ENCODE measurements at places on chromosomes 3 and 15.

- no peak for DNase-seq
These were observed 1.1 kb downstream of the TM4SF4 start for GRCh38 chr3:149475451-149476060.

GRCh38 chr3:107251819-107252218 lies 125.4 kb upstream of the CCDC54 start:
- no peak for DNase-seq

DNA sequence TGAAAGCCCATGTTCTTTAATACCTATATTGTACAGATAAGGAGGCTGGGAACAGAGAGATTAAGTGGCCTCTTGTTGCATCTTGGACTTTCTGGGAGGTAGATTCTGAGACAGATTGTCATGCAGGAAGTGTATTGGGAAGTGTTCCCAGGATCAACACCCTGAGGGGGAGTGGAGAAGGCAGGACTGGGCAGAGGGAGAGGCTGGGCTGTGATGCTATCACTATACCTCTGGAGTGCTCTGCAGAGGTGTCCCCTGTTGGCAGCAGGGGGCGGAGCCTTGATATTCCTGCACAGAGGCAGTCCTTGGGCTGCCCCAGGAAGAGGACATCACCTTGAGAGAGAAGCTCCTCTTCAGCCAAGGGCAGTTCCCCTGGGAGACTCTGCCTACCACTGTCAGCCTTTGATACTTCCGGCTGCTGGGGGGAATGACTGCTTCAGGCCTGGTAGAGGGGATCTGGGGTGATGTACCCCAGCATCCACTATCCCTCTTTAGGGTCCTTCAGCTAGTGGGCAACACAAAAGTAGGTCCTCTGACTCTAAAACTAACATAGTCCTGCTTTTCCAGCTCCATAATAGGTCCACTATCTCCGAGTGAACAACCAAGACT lies 97.4 kb upstream of the RNU6-1 start:
- DNase-seq, result no peak

DNA sequence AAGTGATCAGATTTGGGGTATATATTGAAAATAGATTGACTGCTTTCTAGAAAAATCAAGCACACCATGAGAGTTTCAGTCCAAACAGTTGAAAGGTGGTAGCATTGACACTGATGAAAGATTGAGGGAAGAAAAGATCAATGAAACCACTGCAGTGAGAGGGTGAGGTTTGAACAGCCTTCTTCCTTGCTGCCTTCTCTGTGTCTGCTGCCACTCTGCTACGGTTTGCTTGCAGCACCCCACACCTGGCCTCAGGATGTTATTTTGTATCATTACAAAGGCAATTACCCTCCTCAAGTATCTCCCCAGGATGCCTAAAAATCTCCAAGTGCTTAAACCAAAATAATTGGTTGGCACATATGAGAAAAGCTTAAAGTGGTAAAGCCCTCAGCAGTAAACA lies 683.6 kb upstream of the ARPP21 start:
- no peak for DNase-seq

DNA sequence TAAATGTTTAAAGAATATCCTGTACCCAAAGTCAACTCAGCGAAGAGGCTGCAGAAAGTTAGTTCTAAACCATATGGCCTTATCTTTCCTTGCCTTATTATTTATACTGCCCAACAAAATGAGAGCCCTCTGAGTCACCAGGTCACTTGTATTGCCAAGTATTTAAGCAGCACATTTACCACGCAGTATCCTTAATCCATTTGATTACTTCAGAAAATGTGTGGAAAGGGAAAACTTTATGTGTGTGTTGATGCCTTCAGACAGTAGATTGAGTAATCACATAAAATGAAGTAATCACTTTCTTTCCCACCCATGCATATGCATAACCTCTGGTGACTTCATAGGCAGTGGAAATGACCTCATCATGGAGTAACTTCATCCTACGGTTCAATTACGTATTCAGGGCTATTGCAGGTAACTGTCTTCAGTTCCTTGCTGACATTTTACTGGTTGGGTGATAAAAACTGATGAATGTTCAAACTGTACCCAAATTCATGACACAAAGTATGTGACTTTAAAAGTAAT lies 7.5 kb upstream of the CADPS start:
- no peak for DNase-seq

DNA sequence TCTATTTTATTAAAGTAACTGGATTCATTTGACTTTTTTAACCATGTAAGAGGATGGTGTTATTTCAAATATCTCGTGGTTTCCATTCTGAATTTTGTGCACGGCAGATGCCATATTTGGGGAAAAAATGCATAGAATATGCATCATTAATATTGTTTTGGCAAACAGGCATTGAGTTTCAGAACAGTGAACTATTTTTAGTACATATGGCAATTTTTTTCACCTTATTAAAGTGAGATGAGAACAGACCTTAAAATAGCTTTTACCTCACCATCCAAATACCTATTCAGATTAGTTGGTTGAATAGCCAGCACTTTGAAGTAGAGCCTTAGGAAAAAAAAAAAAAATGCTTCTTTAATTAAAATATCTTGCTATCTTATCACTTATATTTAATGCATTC lies 117.3 kb upstream of the FLNB start:
- DNase-seq, result no peak

DNA sequence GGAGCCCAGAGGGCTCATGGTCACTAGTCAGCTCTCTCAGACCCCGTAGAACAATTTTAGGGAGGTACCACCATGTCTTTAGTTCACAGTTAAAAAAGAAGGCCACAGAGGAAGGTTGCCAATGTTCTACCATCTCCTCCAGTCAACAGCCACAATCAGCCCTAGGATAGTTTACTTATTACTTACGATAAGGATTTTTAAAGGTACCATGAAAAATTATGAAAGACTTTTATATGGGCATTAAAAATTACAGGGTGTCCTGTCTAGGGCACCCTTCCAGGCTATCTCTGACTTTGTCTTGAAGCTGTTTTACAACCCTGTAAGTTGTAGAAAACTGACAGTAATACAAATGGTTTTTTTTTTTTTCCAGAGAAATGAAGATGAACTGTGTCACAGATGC lies 57.9 kb downstream of the CAPN7 start:
- DNase-seq, result no peak

GRCh38 chr3:108293858-108294257 lies 2.5 kb upstream of the HHLA2 start:
- DNase-seq, result no peak

DNA sequence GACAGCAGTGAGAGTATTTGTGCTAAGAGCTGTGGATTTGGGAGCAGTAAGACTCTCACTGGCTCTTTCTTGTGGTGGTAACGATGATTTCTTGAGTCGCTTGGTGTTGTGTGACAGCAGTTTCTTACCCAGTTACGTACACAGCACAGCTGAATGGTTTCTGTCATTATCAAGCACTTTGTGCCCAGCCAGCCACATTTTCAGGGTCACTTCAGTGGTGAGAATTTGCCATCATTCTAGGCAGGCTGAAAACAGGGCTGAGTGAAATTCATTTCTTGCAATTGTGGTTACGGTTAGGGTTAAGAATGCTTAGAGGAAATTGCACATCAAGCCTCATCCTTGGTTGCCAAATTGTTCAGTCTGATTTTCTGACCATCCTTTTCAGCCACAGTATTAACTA lies 130.1 kb downstream of the RYR3 start:
- no peak for DNase-seq

GRCh38 chr15:97457203-97457847 lies 503.2 kb upstream of the ARRDC4 start:
- no peak for DNase-seq

DNA sequence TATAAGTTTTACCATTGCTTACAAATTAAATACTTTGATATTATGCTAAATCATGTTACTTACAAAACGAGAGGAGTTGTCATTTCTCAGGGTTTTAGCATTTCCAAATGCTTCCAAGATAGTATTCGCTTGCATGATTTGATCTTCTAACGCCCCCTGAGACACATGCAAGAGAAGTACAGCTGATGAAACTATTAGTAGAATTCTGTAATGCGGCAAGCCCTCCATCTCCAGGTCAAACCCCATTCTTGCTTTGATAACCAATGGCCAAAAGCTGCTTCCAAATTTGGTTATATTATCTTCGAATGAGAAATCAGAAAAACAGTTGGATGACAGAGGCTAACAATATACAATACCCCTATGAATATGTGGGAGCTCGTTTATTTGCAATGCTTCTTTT lies 14.7 kb downstream of the MYH15 start:
- DNase-seq, result no peak

- no peak for DNase-seq
These were observed 1076.1 kb downstream of the AGBL1 start for GRCh38 chr15:87155771-87156170.

DNA sequence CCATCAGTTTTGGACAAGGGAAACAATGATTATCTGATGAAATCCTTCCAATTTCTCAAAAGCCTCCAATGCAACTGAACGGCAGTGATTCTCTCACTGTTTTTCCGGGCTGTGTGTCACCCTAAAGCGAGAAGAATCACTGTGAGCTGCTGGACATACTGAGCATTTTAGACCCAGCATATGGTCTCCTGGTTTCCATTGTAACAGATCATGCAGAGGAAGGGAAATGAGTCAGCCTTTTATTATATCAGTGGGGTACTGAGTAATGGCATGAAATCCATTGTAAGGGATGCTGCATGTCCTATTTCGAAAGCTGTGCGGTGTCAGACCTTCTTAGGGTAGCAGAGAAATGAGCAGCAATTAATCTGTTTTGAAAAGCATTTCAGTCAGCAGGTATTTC lies 287.1 kb downstream of the IL5RA start:
- DNase-seq, result no peak

GRCh38 chr3:53478166-53478830 lies 16.1 kb upstream of the CACNA1D start:
- DNase-seq, result no peak

GRCh38 chr3:188207941-188208515 lies 54.1 kb downstream of the LPP start:
- no peak for DNase-seq

- DNase-seq, result no peak
These were observed 46.6 kb upstream of the TCF12 start for GRCh38 chr15:56871867-56872266.

GRCh38 chr3:26307787-26308186 lies 314.8 kb upstream of the LRRC3B start:
- DNase-seq, result no peak

DNA sequence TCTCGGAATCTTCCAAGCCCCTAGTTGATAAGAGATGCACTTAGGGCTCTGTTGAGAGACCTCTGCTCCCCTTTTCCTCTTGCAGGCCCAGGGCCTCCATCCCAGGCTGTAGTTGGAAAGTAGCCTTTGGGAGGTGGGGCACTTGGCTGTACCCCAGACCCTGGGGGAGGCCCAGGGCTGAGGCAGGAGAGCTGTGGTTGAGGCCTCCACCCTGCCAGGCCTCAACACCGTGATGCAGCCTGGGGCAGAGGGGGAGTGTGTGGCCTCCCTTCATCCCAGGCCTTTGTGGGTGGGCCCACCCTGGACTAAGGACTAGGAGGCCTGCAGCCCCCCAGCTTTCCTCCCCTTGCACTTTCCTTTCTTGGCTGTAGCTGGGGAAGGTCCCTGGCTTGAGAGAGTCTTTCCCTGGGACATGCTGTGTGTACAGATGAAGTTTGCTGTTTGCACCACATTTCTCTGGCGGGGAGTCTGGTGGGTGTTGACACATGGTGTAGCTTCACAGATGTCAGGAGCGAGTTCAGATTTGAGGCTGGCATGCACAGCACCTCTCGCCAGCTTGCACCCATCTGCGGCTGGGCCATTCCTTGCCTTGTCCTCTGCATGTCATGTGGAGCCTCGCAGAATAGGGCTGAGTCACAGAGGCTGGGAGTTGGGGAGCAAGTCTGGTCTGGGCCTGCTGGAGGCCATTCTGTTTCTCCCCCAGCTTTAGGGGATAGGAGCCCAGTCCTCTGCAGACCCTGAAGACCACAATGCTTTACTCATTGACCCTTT lies 13.7 kb downstream of the PLEKHO2 start:
- DNase-seq, result no peak

DNA sequence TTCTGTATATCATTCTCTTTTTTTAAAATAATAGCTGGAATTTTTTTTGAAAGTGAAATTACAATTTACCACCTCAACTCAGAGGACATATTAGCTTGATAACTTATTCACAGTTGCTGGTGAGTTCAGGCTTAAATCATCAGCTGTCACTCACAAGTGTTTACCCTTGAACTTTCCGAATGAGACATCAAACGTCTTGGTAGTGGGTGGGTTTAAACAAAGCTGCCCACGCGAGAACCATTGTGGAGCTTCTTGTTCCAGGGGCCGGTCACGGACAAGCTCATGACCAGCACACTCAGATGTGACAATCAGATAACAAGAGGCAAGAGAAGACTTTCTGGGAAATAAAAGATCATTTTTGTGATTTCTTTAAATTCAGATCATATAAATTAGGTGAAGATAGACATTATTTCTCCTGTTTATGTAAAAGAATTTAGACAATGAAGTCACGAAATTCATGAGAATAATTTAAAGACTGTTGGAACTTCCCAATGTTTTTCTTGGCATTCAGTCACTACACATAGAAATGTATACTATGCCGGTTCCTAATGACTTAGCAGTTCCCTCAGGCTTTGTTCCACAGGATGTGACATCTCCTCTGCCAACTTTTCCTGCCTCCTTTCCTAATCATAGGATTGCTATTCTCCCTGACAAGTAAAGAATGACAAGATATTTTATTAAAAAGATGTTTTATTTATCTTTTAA lies 29.3 kb downstream of the BTD start:
- no peak for DNase-seq

GRCh38 chr3:123021996-123022510 lies 5.5 kb downstream of the SEMA5B start:
- no peak for DNase-seq

- no peak for DNase-seq
These were observed 86.0 kb downstream of the ZNF385D start for GRCh38 chr3:21664996-21665395.

DNA sequence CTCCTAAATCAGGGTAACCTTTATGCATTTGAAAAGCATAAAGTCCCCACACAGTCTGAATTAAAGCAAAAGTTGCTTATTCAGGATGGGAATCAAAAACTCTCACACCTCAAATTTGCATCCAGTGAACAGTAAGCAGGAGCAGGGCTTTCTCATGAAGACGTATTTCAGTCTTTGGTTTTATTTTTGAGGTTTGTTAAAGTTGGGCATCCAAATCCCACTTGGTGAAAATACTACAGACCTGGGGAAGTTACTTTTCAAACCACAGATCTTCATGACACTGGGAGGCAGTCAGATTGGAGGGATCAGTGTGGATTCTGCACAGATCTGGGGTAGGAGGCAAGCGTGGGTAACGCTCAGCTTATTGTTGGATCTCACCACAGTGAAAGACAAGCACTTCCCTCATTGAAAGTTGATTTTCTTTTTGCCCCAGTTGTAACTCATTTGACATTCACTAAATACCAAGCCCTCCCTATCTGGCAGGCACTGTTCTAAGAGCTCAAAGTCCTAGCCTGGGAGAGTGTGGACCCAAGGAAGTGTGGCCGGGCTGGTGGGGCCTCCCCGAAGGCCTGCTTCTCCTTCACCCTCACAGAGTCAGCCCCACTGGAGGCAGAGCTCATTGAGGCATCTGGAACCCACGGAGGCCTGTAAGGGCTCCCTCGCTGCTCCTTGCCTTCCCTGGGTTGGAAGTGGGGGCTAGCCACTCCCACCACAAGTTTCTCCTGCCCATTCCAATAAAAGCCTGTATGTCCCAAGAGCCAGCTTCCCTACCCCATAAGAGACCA lies 783 bp upstream of the ISG20 start:
- no peak for DNase-seq

Measured in stimulated activated CD4-positive, alpha-beta T cell treated with anti-CD3 and anti-CD28 coated beads, Interleukin-1b, Interleukin-23, amount 100 ng/mL, for 1 hour (primary cell).